ENCODE measurements at places on chromosomes 11 and 22.

GRCh38 chr11:82757660-82758357 lies 24.1 kb upstream of the FAM181B start:
- DNase-seq: no peak

DNA sequence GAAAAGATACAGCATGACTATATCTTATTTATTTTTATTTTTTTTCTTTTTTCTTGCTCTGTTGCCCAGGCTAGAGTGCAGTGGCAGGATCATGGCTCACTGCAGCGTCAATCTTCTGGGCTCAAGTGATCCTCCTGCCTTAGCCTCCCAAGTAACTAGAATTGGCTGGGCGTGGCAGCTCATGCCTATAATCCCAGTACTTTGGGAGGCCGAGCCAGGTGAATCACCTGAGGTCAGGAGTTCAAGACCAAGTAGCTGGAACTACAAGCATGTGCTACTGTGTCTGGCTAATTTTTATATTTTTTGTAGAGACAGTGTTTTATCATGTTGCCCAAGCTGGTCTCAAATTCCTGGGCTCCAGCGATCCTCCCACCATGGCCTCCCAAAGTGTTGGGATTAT lies 28.3 kb upstream of the CCDC134 start:
- DNase-seq: no peak

GRCh38 chr11:34508524-34508923 lies 5.1 kb downstream of the ELF5 start:
- DNase-seq: no peak

- DNase-seq: no peak
These were observed 8.5 kb downstream of the ABCC8 start for GRCh38 chr11:17468122-17468521.

- DNase-seq: no peak
These were observed 2.3 kb upstream of the ADORA2A start for GRCh38 chr22:24424901-24425775.

DNA sequence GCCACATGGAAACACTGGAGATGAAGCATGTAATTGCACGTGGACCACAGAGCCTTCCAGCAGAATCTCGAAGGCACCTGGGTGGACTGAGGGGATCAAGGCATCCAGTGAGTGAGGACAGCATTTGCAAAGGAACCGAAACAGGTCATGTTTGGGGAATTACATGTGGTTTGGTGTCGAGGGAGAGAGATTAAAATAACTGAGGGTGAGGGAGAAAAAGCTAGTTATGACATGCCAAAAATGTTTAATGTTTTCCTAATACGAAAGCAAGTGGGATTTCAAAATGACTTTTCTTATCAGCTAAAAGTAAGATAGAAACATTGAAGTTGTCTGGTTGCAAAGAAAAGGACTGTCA lies 157.1 kb downstream of the BLID start:
- no peak for DNase-seq

Measured in fibroblast of mammary gland (primary cell).